ENCODE measurements at places on chromosomes 5 and 9.
A peak's percentile ranks its signal among the peaks of the same experiment; 100 is the strongest.

DNA sequence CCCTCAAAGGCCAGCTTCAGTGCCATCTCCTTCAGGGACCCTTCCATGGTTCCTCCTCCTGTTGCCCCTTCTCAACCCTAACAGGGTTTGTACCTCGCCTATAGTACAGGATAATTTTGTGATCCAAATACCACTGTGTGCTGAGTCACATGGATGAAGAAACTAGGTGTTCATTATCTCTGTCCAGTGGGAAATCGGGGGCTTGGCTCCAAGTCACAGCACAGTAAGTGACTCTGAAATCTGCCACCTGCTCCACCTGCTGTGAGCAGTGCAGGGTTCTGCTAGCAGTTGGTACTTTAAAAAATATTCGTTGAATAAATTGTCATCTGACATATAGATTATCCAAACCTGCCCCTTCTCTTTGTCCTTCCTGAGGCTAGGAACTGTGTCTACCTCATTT is 123.2 kb upstream of the OTULINL start:
- no peak for DNase-seq

DNA sequence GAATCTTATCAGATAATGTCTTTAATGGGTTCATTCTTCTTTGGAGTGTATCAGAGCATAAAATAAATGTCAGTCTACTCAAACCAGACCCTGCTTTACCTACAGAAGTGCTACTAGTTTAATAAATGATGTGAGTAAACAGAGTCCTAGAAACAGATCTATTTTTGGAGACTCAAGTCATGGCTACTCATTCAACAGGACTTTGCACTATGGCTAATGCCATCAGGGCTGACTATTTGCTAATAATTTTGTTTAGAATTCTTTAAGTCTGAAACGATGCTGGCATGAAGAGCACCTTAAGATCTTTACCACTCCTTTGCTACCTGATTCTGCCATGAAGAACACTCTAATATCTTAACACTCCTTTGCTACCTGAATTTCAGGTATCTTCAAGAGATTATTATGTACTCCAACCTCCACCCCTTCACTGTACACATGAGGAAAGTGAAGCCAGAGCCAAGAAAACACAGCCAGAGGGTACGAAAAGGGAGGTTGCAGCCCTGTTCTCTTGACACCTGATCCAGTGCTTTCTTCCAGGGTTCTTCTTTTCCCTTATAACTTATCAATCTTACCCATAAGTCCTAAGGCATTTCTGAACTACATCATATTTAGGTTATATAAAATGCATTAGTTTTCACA is 62.4 kb downstream of the ZNF608 start:
- DNase-seq, result no peak

DNA sequence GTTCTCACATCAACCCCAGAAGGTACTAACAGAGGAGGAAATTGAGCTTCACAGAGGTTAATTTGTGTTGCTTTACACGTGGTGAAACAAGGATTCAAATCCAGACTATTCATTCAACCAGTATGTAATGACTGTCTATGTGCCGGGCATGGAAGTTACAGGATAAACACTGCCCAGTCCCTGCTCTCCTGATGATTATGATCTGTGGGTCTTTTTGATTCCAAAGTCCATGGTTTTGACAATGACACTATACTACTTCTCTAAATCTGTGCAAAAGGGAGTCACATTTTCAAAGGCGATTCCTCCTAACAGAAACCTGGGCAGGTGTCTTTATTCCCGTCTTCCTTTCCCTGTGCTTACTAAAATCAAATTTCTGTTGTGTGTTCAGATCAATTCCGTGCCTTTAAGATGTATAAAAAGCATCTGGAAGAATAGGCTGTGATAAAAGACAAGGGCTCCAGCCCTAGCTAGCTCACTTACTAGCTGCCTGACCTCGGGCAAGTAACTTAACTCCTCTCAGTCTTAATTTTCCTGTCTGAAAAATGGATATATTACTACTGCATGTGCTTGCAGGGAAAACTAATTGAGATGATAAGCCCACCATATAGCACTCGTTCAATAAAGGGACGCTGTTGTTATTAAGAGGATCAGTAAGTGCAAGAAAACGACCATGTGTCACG is 970 bp upstream of the CREBRF start:
- DNase-seq, result no peak

GRCh38 chr5:170542691-170543293 is 39.0 kb downstream of the KCNIP1 start:
- DNase-seq, result no peak

DNA sequence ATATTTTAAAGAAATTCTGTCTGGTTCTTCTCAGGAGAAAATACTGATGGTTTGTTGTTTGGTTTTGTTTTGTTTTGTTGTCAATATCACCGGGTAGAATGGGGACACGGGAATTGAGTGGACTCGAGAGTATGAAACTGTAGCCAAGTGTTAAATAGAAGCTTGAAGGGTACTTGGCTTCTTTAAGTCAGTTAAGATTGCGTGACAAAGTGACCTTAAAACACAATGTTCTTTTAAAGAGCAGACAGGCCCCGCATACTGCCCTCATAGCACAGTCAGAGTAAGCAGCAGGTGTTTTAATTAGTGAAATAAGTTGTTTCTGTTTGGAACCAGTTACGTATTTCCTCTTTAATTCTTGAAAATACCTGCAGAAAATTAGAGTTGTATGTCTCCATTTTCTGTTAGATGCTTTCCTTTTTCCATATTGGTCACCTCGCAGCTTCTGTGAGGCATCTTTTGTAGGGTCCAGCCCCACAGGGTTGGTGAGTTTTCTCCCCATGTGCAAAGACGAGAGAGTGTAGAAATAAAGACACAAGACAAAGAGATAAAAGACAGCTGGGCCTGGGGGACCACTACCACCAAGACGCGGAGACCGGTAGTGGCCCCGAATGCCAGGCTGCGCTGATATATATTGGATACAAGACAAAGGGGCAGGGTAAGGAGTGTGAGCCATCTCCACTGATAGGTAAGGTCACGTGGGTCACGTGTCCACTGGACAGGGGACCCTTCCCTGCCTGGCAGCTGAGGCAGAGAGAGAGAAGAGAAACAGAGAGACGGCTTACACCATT is 9.6 kb downstream of the TRIP13 start:
- DNase-seq, result no peak

DNA sequence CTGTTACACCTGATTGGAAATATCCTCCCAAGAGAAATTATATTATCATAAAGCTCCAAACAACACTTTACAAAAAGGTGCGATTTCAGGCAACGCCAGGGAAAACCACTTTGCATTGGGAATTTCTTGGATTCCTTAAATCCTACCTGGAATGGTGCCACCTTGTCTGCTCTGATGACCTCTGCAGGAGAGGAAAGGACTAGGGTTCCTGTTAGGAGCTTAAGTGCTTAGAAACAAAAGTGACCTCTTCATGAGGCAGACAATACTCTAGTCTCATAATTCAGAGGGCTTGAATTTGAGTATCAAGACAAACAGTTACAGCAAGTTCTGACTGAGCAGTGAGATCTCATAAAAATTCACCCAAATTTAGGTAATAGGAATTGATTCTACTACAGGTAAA is 33.9 kb upstream of the GLIS3 start:
- DNase-seq, result no peak

DNA sequence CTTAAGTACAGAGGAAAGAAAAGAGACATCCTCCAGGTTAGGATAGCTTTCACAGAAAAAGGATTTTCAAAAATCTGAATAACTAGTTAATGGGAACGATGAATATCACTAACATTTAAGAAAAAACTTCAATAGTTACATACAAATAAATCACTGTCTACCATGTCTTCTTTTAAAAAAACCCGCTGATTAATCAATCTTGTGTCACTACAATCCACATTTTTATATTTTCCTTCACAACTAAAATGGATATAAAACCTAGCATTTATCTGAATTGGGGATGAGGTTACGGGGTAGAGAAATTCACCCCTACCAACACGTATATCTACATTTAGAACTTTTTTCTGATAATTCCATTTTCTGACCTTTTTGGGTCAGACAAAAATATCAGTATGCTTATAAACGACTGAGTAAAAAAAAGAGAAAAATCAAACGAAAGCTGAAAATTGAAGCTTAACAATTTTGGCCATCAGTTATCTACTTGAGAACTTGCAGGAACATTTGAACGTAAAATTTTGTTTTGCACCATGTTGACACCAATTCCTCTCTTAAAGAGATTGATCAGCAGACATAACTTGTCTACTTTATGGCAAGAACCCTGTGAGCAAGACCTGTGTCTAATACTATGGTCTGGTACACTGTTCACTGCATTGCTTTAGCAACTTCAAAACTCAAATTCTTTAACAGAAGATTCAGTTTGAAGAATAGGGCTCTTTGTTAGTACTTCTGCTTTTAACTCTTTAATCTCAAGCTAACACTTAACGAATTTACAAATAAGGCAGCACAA is 4.8 kb downstream of the NR3C1 start:
- DNase-seq, result no peak

GRCh38 chr9:79477955-79478771 is 93.6 kb upstream of the TLE4 start:
- peak; percentile 36 for DNase-seq

DNA sequence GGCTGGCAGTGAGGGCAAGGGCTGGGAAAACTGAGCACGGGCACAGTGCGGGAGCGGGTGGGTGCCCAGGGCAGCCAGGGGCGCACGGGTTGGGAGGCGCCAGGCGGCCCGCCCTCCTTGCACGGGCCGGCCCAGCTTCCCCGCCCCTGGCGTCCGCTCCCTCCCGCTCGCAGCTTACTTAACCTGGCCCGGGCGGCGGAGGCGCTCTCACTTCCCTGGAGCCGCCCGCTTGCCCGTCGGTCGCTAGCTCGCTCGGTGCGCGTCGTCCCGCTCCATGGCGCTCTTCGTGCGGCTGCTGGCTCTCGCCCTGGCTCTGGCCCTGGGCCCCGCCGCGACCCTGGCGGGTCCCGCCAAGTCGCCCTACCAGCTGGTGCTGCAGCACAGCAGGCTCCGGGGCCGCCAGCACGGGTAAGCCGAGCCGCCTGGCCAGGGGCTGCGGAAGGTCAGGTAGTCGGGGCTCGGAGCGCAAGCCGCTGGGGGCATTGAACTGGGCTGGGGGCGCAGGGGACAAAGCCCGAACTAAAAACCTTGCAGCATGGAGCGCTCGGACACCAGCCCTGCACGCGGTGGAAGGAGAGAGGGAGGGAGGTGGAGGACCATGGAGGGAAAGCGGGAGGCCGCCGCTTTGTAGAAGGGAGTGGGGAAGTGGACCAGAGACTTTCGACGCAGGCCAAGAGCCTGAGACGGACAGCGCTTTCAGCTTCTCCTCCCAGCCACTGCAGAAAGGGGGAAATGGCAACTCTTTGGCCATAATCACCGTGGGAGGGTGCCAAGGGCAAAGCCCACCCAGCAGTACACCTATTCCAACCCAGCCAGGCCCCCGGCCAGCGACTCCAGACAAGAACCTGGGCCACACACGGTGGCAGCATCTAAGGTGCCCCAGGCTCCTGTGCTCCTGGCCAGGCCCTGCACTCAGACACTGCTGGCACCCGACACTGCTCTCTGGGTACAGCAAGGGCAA is at the start of gene TGFBI:
TGFBI (plus strand) TSS at position 207 of the 961 bp plus-strand sequence; CDS start at position 275, 68 bp downstream.
- peak; percentile 25 for DNase-seq

GRCh38 chr5:73947906-73948640 is 322.1 kb downstream of the ARHGEF28 start:
- no peak for DNase-seq

- DNase-seq, result no peak
Observed at GRCh38 chr9:37239224-37239859, 119.0 kb downstream of the ZCCHC7 start.

GRCh38 chr5:96381526-96381925 is 51.5 kb downstream of the PCSK1 start:
- peak; percentile 12 for DNase-seq

GRCh38 chr9:573691-574410 is 267.6 kb upstream of the DMRT1 start:
- DNase-seq, result no peak
